ENCODE measurements at places on chromosomes 7 and 10.

- DNase-seq, result no peak
Observed at GRCh38 chr10:89082086-89082485, 91.5 kb downstream of the FAS start.

DNA sequence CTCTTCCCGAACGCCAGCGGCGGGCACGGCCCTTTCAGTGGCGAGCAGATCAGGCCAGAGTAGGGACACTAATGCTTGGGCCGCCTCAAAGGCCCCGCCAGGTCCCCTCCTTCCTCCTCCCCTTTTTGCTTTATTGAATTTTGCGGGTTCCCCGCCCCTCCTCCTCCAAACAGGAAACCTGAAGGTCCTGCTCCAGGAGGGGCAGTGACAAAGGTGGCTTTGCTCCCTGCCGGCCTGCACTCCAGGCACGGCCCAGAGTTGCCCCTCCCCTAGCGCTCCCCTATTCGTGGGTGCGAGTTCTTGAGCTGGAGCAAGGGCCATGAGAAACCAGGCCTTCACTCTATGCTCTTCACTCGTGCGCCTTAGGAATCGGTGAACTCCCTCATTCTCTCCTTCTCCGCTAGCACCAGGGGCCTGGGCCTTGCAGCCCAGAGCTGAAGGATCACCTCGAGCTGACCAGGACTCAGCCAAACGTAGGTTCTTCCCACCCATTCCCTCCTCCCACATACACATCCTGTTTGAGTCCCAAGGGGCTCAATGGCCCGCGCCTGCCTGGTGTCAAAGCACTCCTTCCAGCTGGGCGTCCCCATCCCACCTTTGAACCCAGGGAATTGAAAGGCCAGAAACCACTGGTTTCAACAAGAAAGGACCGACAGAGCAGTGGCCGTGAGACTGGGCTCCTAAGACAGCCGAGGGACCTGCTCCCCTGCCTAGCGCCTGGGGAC lies 619 bp upstream of the HOXA6 start:
- no peak for DNase-seq

- DNase-seq, result no peak
Observed at GRCh38 chr7:6554848-6555247, 3.6 kb upstream of the GRID2IP start.

DNA sequence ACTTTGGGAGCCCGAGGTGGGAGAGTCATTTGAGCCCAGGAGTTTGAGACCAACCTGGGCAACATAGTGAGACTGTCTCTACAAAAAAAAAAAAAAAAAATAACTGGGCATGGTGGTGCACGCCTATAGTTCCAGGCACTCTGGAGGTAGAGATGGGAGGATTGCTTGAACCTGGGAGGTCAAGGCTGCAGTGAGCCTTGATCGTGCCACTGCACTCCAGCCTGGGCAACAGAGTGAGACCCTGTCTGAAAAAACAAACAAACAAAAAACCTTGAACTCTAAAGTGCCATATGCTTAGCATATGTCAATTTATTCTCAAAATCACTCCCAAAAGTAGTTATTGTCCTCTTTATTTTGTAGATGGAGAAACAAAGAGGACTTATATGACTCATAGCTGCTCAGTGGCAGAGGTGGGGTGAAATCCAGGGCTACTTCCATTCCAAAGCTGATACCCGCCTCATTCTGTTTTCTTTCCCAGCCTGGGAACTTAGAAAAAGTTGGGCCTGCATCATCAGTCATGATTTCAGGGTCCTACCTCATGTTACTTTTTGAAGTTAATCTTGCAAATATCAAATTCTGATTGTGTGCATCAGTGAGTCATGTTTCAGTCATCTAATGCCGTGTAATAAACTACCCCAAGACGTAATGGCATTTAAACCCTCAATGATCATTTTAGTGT lies 13.3 kb downstream of the DHTKD1 start:
- DNase-seq, result peak; percentile 19

DNA sequence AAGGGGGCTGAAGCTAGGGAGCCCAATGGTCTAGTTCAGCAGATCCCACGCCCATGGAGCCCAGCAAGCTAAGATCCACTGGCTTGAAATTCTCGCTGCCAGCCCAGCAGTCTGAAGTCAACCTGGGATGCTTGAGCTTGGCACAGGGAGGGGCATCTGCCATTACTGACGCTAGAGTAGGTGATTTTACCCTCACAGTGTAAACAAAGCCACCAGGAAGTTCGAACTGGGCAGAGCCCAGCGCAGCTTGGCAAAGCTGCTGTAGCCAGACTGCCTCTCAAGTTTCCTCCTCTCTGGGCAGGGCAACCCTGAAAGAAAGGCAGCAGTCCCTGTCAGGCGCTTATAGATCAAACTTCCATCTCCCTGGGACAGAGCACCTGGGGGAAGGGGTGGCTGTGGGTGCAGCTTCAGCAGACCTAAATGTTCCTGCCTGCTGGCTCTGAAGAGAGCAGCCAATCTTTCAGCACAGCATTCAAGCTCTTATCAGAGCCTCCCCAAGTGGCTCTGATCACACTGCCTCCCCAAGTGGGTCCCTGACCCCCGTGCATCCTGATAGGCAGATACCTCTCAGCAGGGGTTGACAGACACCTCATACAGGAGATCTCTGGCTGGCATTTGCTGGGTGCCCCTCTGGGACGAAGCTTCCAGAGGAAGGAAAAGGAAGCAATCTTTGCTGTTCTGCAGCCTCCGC lies 167.8 kb downstream of the CCDC71L start:
- no peak for DNase-seq

- DNase-seq, result no peak
Observed at GRCh38 chr7:95269640-95270039, 54.7 kb downstream of the PON1 start.

DNA sequence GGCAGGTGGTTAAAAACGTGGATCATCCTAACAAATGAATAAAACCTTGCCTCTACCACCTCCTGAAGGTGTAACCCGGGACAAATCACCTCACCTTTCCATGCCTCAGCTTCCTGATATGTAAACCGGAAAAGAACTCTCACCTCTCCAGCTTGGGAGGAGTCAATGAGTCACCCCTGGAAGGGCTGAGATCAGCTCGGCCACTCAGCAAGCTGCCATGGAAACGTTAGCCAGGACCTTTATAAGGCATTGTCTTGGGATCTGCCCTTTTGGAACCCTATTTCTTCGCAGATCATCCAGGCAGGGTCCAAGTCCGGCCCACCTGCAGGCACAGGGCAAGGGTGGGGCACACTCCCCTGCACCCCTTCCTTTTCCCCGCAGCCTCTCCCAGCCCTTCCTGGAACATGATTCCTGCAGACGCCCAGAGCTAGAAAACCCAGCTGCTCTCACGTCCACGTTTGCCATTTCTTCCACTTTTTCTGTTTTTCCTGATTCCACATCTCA lies 81.6 kb upstream of the PFKP start:
- peak; percentile 19 for DNase-seq

DNA sequence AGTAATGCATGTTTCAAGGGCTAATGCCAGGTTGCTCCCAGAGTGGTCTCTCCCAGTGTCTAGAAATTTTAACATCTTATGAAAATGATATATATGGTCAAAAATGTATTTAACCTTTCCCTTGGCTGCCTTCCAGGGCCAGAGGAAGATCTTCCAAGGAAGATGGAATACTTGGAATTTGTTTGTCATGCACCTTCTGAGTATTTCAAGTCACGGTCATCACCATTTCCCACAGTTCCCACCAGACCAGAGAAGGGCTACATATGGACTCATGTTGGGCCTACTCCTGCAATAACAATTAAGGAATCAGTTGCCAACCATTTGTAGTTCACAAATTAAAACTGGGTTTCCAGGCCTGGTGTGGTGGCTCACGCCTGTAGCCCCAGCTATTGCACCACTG lies 9.0 kb downstream of the GATAD1 start:
- peak; percentile 80 for DNase-seq

GRCh38 chr10:124253006-124253405 lies 159.6 kb upstream of the CHST15 start:
- DNase-seq, result no peak

- no peak for DNase-seq
Observed at GRCh38 chr7:65980478-65981250, 1.3 kb downstream of the GUSB start.

DNA sequence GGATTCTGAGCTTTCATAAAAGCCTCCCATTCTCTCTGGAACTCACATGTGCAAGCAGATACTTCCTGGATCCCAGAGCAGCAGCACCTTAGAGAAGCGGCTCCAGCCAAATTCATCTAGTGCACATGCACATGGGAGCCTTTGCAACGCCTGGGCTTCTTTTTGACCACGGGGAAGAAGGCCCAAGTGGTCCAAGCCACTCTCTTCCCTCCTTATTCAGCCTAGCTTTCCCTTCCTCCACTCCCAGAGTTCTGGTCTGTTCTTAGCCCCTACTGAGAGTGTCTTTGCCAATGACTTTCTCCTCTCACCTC lies 118.7 kb downstream of the ZNF365 start:
- DNase-seq, result no peak

DNA sequence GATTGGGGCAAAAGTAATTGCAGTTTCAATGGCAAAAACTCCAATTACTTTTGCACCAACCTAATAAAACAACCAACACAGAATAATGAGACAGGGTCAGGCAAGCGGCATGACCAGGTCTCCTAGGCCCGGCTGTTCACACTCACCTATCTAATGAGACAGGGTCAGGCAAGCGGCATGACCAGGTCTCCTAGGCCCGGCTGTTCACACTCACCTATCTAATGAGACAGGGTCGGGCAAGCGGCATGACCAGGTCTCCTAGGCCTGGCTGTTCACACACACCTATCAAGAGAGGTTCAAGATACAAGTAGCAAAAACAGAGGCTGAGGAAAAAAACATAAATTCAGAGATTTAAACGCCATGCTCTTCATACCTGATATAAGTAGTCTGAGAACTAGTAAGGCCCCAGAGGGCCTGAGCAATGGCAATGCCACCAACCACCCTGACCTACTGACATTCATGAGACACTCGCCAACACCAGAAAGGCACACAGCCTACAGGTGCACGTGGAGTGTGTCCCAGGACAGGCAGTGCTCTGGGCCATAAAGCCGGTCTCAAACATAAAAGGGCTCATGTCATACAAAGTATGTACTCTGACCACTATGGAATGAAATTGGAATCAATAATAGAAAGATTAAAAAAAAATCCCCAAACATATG lies 40.6 kb upstream of the NCAPG2 start:
- DNase-seq, result no peak

GRCh38 chr10:6700066-6700465 lies 120.0 kb upstream of the PRKCQ start:
- no peak for DNase-seq

- no peak for DNase-seq
Observed at GRCh38 chr10:93844979-93845626, 48.7 kb upstream of the SLC35G1 start.

- DNase-seq, result no peak
Observed at GRCh38 chr7:39321909-39322498, 244.2 kb upstream of the YAE1 start.

DNA sequence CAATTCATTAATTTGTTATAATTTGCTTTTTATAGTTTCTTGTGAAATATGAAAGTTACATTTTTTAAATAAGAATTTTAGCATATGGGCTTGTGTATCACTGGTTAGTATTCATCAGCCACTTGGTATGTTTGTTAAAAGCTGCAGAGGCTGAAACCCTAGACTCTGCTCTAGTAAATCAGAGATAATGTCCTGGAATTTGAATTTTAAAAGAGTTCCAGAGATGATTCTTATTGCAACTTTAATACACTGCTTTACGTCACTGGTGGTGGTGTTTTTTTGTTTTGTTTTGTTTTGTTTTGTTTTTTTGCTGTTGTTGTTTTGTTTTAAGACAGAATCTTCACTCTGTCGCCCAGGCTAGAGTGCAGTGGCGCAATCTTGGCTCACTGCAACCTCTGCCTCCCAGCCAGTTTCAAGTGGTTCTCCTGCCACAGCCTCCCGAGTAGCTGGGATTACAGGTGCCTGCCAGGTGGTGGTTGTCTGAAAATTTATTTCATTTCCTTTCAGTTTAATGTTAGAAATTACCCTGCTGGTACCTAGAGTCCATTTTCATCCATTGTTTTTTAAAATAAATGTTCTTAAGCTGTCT lies 43.8 kb downstream of the PTPN12 start:
- peak; percentile 35 for DNase-seq

DNA sequence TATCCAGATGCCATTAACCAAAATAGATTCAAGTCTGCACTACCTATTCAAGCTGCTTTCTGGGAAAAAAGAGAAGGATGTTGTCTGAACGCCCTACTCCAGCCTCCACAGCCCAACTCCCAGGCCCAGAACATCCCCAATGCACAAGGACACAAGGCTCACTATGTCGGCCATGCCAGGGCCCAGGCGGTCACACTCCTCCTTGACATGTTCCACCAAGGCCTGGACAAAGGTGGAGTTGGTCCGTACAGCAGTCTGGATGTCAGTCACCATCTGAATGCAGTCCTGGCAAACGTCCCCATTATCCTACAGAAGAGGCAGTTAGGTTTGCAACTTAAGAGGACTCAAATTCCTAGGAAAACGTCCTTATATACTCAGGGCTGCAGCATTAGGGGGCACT lies 23.2 kb downstream of the PSAP start:
- DNase-seq, result no peak

DNA sequence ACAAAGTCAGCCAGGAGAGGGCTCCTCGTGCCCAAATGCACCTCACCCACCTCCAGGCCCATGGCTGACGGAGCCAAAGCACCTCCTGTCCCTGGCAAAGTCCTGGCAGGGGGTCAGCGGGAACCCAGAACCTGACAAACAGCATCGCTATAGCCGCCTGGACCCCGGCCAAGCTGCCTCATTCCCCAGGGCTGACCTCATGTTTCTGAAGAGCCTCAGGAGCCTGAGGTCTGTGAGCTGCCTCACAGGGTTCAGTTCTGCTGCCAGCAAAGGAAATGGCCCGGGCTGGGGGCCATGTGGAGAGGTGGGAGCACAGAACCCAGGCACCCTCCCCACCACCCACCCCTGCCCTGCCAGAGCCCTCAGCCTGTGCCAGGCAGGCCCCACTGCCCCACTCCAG lies 4.2 kb upstream of the NANOS1 start:
- peak; percentile 86 for DNase-seq

DNA sequence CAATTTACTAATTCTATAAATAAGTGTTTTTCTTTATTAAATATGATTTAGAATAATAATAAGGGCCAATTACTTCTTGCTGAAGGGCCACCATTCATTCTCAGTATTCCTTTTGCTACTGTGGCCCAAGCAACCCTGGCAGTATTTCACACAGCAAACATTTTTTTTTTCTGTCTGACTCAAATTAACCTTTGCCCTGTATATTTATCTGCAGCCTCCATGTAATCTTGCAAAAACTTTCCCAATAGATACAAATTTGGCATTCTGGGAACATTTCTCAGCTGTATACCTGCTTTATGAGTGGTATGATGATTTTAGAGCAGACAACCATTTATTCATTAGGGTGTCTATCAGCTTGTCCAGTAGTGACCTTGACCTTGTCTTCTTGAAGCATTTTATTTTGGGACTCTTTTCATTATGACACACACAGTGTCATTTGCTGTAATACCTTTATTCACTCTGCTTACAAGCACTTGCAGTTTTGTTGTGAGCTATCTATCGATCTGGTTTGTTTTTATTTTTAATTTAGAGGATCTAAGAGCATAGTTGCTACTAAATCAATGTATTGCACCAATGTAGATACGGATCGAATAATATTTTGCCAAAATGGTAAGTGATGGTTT lies 159.7 kb upstream of the PLXDC2 start:
- no peak for DNase-seq

DNA sequence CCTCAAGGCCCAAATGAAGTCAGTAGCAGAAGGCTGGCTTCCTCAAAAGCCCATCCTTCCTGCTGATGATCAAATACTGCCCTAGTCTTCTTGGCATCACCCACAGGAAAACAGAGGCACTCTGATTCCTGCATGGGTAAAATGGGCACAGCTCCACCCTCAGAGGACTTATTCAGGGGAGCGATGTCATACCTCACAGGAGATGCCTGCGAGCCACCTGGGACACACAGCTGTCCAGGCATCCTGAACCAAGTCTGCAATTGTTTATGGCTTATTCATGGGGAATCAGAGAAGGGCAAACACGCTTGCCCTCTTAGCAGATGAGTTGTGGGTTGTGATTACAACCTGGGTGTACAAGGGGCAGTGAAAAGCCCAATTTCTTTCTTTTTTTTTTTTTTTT lies 22.0 kb upstream of the LMTK2 start:
- DNase-seq, result no peak
